Stimulated activated memory B cell treated with anti-CD40 and anti-IgM and Interleukin-4, amounts not matched to agents 10 μg/mL and 1 μg/mL and 100 μg/mL, for 72 hours (primary cell): ENCODE measurements at places on chromosomes 5 and 9.

GRCh38 chr9:133374612-133375115, 1.2 kb downstream of the SURF4 start:
- ATAC-seq = no peak

DNA sequence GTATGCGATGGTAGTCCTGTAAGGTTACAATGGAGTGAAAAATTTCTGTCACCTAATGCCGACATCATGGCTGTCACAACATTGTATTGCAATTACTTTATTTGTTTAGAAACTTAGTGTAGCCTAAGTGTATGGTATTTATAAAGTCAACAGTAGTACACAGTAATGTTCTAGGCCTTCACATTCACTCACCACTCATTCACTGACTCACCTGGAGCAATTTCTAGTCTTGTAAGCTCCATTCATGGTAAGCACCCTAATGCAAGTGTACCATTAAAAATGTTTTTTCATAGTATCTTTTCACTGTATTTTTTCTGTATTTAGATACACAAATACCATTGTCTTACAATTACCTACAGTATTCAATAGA, 58.5 kb downstream of the ATP10B start:
- ATAC-seq = no peak

DNA sequence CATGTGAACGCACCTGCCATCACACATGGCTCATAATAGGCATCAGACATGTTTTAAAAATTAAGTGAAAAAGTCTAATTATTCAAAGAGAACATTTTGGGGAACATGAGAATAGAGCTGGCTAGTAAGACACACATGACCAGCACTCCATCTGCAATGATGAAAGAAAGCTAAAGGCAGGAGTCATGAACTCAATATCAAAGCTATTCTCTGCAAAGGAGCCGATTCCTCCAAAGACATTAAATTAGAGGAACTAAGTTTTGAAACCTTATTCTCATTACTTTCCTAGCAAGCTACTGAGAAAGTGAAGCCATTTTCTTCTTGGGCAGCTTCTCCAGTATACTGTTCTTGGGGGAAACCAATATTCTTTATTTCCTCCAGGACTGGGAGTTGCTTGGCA, 172.0 kb downstream of the CRB2 start:
- no peak for ATAC-seq

DNA sequence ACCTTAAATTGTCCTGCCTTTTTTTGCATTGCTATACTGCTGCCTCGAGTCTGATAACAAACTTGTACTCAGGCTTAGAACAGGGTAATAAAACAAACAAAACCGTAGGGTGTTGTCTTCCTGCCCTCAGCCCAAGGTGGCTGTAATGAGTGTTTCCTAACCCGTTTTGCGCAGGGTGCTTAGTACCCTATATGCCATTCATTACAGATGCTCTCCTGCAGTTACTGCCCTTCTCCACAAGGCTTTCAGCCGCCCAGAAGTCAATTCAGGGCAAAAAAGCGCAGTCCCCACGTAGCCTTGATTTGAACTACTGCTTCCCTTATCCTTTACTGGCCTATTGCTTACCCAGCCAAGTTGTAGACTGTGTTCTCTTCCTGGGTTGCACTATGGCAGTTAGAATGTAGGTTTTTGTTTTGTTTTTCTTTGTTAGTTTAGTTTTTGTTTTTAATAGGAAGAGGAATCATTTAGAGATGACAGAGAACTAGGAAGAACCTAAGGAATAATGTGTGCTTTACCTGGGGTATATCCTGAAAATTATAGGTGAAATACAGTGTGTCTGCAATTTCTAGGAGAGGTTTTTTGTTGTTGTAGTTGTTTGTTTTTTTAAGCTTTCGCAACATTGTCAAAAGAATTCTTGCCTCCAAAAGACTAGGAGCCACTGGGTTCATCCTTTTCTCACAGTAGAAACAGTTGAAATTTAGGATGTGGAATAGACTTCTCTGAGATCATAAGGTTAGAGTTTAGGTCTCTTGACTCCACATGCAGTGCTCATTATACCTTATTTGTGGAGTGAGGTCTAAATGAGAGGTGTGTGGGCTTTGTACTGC, 1.3 kb downstream of the HMGXB3 start:
- peak; percentile 70 for ATAC-seq

- ATAC-seq = no peak
Observed at GRCh38 chr9:113522858-113523257, 59.3 kb downstream of the RGS3 start.

GRCh38 chr5:31934156-31934555, 240.0 kb downstream of the GOLPH3 start:
- no peak for ATAC-seq

DNA sequence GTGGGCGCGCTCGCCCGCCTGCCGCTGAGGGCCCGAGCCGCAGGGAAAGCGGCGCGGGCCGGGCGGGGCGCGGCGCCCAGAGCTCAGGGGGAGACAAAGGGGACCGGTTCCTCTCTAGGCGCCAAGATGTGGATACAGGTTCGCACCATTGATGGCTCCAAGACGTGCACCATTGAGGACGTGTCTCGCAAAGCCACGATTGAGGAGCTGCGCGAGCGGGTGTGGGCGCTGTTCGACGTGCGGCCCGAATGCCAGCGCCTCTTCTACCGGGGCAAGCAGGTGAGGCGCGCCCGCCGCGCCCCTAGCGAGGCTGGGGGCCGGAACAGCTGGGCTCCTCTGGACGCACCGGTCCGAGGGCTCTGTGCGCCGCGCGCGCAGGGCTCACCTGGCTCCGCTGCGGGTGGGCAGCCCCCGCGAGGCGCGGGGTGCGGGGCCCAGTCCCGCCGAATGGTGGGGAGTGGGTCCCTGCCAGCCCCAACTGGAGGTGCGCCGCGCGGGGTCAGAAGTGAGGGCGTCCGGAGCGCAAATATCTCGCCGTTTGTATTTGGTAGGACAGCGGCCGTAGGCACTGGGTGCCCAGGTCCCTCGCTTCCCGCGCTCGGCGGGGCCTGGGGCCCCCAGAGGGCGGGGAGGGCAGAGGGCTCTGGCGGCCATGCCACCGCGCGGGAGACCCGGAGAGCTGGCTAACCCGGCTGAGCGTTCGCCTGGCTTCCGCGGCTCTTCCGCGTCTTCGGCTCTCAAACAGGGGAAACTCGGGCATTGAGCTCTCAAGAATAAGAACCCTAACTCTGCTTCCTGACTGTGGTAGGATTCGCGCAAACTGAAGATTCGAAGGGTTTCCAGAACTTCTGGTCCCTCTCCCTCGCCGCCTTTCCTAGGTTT, 607 bp downstream of the UHRF2 start:
- ATAC-seq = peak; percentile 26

- peak; percentile 41 for ATAC-seq
Observed at GRCh38 chr5:146820987-146821386, 57.6 kb downstream of the PPP2R2B start.

DNA sequence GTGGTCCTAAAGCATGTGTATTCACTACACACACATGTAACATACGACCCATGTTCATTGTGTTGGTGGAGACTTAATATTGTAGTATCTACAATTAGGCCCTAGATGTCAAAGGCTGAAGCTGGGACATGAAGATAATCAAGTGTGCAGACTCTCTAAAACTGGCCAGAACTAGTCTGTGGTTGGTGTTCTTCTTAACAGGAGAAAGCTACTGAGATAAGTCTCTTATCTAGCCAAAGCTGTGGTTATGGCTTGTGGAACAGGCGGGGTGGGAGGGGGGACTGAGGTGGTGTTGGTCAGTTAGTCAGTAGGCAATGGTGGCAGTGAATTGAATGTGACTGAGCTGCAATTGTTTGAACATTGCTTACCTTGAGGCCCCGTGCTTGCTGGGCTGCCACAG, 112.7 kb upstream of the SLC24A2 start:
- no peak for ATAC-seq

DNA sequence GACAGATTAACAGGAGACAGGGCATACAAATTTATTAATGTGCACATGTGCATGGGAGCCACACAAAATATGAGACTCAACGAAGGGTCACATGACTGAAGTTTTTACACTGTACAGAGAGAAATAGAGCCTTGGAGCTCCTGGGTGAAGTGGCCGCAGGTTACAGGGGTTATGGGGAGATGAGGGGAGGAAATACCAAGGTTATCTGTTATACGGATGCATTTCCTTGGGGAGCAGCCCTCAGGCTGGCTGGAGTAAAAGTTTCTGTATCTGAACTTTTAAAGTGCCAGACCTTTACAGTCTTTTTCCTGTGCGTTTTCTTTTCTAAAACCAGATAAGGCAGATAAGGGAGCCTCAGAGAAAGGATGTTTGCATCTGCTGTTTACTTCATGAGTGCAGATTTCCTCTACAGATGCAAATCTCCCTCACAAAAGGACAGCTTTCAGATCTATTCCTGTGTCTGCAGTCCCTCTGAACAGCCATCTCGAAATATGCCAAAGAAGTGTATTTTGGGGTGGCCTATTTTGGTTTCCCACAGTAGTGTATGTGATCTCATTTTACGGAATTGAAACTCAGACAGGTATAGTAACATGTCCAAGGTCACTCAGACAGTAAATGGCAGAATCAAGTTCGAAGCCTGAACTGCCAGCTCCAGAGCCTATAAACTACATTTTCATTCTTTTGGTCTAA, 139.3 kb upstream of the FBXL17 start:
- ATAC-seq = peak; percentile 89

DNA sequence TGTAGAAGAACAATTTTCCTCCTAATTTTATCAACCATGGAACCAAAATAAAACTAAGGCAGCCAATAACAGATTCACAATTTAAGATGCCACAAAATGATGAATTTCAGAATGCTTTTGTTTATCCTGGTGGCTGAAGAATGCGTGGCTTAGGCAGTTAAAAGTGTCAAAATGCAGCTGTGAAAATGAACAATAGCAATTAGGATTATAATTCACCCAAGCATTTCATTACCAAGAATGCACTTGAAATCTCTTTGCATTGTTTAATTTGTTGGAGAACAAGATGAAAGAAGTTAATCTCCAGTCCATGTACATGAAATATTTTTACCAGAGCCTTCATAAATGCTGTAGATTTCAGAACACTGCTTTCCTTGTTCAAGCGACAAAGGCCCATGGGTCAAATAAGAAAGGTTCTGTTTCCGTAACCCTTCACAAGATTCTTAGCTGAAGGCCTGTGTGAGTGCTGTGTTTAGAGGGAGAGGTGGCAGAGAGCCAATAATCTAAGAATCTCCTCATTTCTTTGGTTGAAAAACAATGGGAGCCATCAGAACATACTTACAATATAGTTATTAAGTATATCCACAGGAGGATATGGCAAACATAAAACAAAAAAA, 39.3 kb downstream of the CLINT1 start:
- no peak for ATAC-seq

GRCh38 chr5:3324421-3325101, 271.1 kb upstream of the IRX1 start:
- no peak for ATAC-seq

DNA sequence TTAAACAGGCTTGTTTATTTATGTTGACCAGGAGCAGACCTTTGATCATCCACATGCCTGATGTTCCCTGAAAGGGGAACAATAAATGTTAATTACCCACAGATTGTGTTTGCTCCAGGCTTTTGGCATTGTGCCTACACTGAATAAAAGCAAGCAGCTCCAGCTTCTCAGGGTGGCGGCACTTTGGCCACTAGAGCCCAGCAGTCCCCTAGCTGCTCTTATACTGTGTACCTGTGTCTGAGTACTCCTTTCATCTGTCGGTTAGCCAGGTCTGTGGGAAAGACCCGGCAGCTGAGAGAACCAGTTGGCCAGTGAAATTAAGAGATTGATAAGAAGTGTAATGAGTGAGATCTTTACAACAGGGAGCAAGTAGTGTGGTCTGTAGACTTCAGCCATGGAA, 254.8 kb upstream of the FTMT start:
- ATAC-seq = no peak

DNA sequence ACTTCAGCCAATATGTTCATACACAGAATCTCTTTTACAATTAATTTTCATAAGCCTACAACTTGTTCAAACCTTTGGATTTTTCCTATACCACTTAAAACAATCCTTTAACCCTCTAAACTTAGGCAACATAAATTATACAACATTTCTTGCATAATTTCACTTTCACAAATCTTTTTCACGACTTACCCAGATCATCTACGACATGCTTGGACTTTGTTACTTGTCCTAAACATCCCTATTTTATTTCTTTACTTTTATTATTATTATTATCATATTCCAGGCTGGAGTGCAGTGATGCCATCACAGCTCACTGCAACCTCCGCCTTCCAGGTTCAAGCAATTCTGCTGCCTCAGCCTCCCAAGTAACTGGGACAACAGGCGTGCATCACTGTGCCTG, 68.0 kb downstream of the CACNA1B start:
- no peak for ATAC-seq

DNA sequence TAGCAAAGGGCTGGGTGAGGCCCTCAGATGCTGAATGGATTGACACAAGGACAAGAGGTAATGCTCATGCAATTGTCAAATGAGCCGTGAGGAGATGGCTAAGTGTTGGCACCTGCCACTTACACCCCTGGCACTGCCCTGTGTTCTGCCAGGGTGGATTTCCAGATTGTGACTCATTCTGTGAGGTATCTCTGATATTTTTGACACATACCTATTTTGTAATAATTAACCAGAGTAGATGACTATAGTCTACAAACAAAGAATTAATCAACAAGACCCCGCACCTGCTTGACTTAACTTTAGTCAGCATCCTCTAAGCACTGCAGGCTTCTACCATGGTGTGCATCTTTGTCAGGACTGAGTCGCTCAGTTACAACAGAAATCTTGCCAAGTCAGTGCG, 200.8 kb downstream of the DIRAS2 start:
- ATAC-seq = no peak

- ATAC-seq = peak; percentile 68
Observed at GRCh38 chr5:172659909-172660628, 19.0 kb downstream of the NEURL1B start.

DNA sequence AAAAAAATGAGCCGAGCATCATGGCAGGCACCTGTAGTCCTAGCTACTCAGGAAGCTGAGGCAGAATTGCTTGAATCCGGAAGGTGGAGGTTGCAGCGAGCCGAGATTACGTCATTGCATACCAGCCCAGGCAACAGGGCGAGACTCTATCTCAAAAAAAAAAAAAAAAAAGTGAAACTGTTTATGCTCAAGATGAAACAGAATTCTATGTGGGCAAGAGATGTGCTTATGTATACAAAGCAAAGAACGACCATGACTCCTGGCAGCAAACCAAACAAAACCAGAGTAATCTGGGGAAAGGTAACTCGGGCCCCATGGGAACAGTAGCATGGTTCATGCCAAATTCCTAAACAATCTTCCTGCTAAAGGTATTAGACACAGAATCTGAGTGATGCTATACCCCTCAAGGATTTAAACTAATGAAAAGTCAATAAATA, 32.6 kb upstream of the PLAC8L1 start:
- ATAC-seq = no peak

GRCh38 chr5:63053019-63053638, 474.5 kb downstream of the LRRC70 start:
- ATAC-seq = no peak

- ATAC-seq = no peak
Observed at GRCh38 chr5:42043400-42043799, 118.3 kb downstream of the FBXO4 start.

- no peak for ATAC-seq
Observed at GRCh38 chr9:28999806-29000205, 1426.5 kb upstream of the C9orf72 start.

DNA sequence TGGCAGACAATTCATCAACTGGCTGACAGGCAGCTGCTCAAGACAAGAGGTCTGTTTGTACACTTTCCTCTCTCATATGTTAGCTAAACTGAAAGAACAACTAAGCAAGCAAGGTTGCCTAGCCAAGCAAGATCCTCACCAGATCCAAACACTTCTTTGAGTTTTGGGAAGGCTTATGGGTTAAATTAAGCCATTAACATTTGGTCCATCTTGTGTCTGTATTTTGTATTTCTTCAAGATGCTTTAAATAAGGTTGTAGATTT, 170.4 kb upstream of the RAI14 start:
- no peak for ATAC-seq

GRCh38 chr9:109401169-109401989, 80.5 kb upstream of the EPB41L4B start:
- peak; percentile 60 for ATAC-seq

GRCh38 chr5:74866596-74867162, 492 bp upstream of the FAM169A start:
- ATAC-seq = peak; percentile 31
